NCI-H1417 treated with DMSO at 0.1 percent for 48 hours (cell line): ENCODE measurements at places on chromosomes 5 and 9.

GRCh38 chr9:79526149-79526672 is 45.6 kb upstream of the TLE4 start:
- no peak for DNase-seq

DNA sequence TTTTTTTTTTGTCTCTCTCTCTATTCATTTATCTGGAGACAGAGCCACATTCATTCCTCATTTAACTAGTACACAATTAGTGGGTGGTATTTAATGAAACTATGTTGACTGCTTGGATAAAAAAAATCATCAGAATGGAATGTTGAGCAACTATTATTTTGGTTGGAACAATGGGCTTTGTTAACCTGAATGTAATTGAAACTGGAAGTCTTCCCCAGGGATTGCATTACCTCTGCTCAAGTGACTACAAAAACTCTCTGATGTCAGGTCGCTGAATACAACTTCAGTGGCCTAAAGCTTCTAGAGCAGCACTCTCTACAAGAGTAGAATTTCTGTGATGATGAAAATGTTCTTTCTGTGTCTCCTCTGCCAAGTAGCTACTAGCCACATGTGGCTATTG is 295.8 kb downstream of the DEPDC1B start:
- DNase-seq: no peak

GRCh38 chr5:119316086-119316485 is 39.7 kb upstream of the TNFAIP8 start:
- DNase-seq: no peak

DNA sequence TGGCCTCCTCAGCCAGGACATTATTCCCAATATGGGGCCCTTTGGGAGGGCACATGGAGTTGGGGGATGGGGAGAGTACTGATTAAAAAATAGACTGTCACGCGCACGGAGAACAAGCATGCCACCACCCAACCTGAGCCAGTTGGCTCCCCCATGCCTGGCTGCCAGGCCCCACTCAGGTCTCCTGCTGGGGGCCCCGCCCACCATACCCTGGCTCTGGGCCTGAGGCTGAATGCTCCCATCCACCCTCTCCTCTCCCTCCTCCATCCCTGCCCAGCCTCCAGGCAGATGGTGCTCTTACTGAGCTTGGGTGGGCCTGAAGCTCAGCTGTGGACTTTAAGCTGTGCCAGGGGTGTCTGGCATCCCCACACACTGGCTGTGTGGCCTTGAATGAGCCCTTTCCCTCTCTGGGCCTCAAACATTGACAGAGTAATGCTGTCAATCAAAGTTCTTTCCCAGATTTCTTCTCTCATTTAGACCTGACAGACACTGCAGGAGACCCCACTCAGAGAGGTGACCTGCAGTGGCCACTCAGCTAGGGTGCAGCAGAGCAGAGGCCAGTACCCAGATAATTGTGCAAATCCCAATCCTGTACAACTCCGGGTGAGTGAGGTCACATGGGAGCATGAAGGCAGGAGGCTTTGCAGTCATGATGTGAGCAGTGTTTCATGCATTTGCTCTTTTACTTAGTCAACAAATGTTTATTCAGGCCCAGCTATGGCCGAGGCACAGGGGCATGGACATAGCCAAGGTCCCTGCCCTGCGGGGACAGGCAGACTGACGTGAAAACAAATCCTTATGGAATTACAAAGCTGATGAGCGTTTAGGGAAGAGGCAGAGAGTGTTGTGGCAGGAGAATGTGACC is 9.8 kb upstream of the SYNPO start:
- no peak for DNase-seq

- no peak for DNase-seq
Observed at GRCh38 chr5:647727-648126, 35.6 kb downstream of the CEP72 start.

GRCh38 chr5:25119650-25120049 is 474.9 kb upstream of the CDH10 start:
- no peak for DNase-seq

DNA sequence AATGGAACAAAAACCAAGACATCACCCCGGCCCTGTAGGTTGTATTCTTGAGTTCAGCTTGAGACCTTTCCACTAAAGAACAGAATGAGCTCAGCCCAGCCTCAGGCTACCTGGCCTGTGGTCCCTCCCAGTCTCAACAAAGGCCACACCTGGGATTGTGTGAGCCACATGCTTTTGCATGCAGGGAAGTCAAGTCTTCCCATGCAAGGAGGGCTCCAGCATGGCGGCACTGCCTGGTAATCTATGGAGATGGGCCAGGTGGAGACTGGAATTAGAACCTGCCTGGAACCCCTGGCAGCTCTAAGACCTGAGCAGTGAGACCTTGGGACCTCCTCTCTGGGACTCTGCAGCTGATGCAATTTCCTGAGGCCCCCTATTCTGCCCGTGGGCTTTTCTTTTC is 49.4 kb upstream of the OTULINL start:
- DNase-seq: no peak

- no peak for DNase-seq
Observed at GRCh38 chr9:15372455-15372854, 50.2 kb upstream of the SNAPC3 start.

GRCh38 chr9:82606071-82606470 is 456.9 kb downstream of the RASEF start:
- DNase-seq: no peak

DNA sequence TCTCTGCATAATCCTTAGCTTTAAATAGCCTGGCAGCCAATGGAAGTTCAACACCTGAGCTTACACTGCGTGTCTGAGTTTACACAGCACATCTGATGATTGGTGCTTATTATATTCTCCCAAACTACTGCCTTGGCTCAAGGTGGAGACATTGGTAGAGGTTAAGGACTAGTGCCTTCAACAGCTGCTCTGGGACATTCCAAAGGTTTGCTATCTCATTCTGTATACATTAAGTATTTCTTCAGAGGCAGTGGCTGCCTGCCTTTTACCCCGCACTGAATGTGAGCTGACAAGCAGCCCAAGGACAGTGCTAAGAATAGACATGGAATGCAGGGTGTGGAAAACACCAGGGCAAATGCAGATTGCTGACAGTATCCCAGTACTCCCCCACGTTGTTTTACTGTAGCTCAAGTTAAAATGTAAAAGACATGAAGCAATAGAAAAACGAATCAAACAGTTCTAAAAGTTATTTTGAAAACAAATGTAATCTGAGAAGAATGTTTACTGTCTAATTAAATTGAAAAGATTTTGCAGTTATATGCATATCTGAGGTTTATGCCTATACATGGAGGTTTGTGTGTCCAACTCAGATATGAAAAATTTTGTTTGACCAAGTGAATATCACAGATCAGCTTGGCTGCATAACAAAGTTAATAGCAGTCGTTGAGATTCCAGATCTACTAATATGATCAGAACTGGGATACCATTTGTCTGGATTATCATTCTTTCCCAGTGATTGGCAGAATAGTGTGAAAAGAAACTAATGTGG is 1.8 kb downstream of the HSPB3 start:
- DNase-seq: no peak

DNA sequence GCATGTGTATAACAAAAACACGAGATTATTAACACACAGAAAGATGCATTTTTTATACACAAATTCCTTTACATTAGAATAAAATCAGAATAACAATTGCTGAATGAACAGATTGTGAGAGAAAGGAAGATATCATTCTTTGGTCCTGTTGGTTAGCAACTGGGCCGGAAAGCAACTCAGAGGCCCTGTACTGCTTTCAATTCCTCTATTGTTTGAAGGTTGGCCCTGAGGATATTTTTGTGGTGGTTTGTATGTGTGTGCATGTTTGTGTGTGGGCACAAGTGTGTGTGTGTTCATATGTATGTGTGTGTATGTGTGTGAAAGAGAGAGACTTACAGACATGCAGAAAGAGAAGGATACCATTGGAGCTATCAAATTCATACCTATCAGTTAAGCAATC is 356.8 kb upstream of the DMAC1 start:
- DNase-seq: no peak

DNA sequence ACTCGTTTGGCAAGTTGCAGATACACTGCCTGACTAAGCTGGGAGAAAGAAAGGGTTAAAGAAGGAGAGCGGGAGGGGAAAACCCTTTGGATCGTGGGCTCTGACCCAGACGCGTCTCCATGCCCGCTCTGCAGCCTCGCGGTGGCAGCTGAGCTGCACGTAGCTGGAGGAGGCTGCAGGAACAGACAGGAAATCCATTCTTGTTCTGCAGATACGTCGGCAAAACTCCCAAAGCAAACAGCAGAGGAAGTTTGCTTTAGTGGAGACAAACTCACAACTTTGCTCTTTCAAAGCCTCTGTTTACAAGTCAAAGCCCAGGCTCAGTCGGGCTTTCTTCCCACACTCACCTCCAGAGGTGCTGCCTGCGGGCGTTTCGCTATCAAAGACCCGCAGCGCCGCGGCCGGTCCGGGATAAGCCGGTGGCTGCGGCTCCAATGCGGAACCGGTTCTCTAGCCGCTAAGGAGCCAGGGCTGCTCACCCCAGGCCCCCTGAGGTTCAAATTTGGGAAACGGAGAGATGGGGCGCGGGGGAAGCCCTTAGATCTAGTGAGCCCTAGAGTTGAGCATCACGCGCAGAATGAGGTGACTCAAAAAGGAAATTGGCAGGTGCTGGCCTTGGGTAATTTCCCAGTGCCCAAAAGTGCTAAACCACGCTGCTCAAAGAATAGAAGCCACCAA is 60.7 kb downstream of the MAT2B start:
- no peak for DNase-seq

DNA sequence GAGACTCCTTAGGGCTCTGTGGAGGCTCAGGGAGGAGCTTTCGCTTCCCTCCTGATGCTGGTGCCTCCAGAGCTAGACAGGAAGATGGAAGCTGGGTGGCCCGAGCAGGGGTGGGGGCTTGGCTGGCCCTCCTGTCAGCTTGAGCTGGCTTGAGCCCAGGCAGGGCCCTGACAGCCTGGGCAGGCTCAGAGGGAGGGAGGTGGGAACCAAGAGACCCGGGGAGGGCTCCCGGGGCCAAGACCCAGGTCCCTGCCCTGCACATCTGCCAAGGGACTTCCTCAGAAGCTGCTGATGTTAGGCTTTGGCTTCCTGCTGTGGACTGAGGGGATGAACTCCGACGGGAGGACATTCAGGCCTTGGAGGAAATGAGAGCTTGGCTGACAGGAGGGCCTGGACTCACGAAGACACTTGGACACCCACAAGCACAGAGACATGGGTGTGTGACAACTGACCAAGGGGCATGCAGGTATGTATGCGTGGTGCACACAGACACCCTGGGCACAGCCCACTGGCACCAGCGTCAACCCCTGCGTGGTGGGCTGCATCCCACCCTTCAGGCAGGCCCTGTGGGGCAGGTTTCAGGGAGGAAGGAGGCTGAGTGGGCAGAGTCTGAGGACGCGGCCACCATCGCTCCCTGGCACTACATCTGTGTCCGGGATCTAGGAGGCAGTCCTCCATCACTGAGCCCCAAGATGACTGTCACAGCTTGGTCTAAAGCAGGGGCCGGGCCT is 1.7 kb upstream of the LTC4S start:
- no peak for DNase-seq

DNA sequence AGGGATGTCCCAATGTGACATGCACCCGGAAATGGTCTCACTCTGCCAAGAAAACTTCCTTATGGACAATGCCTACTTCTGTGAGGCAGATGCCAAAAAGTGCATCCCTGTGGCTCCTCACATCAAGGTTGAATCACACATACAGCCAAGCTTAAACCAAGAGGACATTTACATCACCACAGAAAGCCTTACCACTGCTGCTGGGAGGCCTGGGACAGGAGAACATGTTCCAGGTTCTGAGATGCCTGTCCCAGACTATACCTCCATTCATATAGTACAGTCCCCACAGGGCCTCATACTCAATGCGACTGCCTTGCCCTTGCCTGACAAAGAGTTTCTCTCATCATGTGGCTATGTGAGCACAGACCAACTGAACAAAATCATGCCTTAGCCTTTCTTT is 37.6 kb upstream of the CCDC152 start:
- no peak for DNase-seq

DNA sequence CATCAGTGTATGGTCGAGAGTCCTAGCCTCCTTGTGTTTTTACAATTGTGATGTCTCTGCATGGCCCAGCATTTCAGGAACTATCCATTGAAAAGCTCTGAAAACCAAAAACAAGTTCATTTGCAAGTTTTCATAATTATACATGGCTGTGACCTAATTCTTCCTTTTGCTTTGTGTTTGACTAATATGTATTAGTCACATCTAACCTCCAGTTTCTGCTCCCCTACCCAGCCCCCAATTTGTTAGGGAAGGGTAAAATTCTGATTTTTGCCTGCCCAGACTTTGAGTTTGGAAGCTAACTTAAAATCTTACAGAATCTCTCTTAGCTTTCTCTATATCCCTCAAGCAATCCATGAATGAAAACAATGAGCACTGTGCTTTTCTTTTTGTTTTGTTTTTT is 128.2 kb upstream of the SEMA6A start:
- DNase-seq: no peak
